B cell (primary cell): ENCODE measurements at places on chromosomes 13 and 19.

DNA sequence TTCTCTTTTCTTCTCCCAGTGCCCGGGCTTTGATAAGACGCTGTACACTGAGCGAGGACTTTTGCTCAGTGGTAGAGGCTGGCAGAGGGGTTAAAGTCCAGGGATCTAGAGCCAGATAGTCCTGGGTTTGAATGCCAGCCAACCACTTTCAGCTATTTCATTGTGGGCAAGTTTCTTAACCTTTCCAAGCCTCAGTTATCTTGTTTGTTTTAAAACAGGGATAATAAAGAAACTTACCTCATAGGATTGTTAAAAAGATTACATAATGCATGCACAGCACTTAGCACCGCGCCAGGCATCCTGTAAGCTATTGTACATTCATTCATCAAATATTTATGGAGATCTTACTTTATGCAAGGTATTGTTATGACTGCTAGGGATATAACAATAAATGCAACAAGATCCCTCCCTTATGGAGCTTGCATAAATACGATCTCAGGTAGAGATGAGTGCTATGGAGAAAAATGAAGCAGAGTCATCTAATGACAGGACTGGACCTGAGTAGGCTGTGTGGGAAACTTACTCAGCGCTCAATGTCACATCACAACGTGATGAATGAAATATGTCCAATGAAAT is 70.8 kb downstream of the LNX2 start:
- DNase-seq: no peak

GRCh38 chr19:12139269-12139668 is 881 bp downstream of the ZNF20 start:
- no peak for DNase-seq

GRCh38 chr13:71171740-71172139 is 695.3 kb downstream of the DACH1 start:
- no peak for DNase-seq

DNA sequence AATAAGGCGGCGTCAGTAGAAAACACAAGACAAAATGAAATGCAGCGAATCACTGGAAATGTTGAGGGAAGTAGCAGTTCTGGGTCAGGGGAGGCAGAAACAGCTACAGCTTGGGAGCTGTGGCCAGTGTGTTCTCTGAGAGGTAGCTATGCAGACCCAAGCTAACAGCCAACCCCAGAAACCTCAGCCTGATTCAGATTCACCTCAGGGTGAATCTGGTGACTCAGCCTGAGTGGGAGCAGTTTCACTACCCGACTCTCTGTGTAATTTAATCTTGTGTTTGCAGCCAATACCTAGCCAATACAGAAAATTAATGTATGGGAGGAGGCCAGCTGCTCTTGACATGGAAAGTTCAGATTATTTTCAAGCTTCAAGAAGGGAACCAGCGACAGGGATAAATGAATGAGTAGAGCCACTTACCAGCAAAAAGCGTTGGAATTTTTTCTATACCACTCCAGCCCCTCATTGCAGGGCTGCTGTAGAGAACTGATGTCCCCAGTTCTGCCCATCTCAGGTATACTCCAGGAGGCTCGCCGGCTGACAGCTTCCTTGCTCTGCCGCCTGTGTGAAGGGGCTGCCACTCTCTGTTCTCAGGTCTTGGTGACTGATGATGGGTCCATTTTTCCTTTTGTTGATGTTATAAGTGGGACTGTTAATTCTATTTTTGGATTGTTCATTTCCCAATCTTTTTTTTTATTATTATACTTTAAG is 8.9 kb downstream of the IGFL3 start:
- no peak for DNase-seq

GRCh38 chr19:593505-593904 is 3.8 kb downstream of the HCN2 start:
- DNase-seq: no peak

DNA sequence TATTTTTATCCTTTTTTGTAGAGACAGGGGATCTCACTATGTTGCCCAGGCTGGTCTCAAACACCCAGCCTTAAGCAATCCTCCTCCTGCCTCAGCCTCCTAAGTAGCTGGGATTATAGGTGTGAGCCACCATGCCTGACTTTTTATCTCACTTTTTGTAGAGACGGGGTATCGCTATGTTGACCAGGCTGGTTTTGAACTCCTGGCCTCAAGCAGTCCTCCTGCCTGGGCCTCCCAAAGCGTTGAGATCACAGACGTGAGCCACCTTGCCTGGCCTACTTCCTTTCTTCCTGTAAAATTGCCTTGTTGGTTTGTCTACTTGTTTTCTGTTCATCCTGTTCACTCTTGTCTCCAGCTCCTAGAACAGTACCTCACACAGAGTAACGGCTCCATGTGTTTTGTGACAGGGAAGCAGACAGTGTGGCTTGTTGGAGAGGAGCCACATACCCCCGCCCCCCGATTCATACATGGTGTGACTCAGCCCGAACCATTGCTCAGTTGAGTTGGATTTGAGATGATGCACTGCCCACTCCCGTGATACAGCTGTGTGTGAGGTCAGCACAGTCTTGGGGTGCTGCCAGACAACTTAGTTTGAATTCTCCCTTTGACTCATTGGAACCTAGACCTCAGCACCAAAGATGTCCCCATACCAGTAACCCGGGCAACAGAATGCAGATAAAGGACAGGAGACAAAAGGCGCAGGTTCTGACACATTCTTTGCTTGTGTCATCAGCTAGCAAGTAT is 34.2 kb downstream of the GPR42 start:
- DNase-seq: no peak

- DNase-seq: no peak
Measured at GRCh38 chr19:38324431-38324830, 4.8 kb downstream of the KCNK6 start.

- no peak for DNase-seq
Measured at GRCh38 chr13:53010374-53011105, 18.1 kb upstream of the OLFM4 start.

DNA sequence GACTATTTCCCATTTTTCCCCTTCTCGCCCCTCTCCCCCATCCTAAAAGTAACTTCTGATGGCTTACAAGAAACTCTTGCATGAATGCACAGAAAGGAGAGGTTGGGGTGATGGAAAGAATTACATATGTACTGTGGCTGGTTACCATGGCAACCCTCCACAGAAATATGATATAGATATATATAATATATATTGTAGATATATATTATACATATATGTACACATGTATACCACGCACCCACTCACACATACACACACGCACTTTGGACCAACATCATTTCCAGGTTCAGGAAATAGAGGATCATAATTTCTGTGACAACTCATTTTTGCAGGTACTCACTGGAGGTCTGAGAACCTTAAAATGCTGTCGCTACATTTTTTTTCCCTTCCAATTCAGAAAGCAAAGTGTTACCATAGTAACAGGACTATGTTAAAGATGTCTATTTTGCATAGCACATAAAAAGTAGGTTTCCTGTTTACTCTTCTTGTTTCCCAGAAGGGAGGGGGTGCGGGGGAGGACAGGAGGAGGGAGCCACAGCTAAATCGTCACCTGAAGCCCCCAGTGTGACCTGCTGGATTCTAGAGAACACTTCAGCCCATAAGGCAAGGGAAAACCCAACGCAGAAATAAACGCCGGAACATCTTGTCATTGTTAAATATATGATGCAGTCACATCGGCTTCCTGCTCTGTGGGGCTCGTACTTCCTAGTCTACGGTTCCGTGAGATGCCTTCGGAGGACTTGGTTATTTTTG is 44.7 kb downstream of the EFNB2 start:
- DNase-seq: peak; percentile 54

DNA sequence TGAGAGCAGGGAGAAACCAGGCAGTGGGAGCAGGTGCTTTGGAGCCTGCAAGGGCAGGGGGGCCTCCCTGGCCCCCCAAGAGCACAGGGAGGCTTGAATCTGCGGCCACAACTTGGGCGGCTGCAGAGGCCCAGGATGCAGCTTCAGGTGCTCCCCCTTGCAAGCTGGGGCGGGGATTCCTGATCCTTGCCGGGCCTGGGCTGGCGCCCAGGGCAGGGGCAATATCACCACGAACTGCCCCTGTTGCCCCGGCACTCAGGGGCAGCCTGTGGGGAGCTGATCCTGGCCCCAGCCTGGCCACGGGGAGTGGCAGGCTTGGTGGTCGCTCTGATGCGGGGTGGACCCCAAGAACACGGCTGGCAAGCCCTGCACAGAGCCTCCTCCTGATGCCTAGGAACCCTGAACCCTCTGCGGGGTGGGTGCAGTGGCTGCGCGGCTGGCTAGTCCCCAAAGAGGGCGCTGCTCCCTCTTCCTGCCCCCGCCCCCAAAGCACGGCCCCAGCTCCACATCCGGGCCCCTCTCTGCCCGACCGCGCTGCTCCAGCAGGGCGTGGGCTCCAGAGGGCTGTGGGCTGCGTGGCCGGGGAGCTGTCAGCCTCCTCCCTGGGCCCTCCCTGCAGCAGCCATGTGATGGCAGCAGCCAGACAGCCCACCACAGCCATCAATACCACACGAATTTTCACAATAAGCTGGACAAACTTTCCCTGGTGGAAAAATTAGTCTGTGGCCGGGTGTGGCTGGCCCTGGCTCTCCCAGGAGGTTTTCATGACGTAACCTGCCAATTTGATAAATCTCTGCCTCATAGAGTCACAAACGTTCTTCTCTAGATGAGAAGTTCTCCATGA is 21.0 kb downstream of the TNFSF9 start:
- DNase-seq: peak; percentile 60

- DNase-seq: no peak
Measured at GRCh38 chr13:33994198-33994597, 176.2 kb downstream of the RFC3 start.

GRCh38 chr19:664913-665443 is 2.0 kb upstream of the RNF126 start:
- peak; percentile 89 for DNase-seq

- DNase-seq: peak; percentile 42
Measured at GRCh38 chr19:16627193-16627927, 644 bp downstream of the MED26 start.

DNA sequence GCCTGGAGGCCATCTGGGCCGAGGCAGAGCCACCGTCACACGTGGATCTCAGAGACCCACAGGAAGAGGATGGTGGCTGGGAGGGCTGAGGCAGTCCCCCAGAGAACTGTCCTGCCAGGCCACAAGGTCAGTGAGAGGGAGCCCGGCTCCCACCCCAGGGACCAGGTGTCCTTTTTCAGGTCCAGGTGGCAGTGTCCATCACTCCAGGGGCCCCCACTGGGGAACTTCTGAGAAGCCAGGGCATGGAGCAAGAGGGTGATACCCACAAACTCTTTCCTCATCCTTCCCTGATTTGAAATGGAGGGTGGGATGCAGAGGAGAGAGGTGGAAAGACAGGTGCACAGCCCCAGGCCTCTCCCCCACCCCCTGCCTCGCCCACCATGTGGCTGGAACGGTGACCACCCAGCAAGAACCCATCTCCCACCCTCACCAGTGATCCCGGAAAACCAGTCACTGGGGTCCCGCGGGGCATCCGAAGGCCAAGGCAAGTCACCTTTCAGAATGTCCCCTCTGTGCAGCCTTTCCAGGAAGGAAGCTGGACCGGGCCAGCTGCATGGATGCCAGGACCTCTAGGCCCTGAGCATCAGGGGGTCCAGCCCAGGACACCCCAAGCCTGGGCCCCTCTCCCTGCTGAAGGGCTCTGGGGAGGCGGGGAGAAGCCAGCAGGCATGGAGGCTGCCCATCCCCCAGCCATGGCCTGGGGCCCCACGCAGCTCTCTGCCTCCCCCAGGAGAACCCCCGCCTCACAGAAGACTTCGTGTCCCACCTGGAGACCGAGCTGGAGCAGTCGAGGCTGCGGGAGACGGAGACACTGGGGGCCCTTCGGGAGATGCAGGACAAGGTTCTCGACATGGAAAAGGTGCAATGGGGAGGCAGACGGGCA is 14.1 kb downstream of the PRR36 start:
- DNase-seq: no peak
